Activated effector memory CD4-positive, alpha-beta T cell treated with Interleukin-2 at 50 U/mL for 16 hours (primary cell): ENCODE measurements at places on chromosomes 5 and 9.
A peak's percentile ranks its signal among the peaks of the same experiment; 100 is the strongest.

GRCh38 chr5:56985936-56986625 lies 34.2 kb upstream of the MIER3 start:
- DNase-seq = no peak

DNA sequence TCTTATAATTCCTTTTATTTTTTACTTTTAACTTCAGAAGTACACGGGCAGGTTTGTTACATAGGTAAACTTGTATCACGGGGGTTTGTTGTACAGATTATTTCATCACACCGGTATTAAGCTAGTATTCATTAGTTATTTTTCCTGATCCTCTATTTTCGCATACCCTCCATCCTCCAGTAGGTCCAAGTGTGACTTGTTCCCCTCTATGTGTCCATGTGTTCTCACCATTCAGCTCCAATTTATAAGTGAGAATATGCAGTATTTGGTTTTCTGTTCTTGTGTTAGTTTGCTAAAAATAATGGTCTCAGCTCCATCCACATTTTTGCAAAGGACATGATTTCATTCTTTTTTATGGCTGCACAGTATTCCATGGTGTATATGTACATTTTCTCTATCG lies 43.1 kb upstream of the IFNE start:
- DNase-seq = no peak

DNA sequence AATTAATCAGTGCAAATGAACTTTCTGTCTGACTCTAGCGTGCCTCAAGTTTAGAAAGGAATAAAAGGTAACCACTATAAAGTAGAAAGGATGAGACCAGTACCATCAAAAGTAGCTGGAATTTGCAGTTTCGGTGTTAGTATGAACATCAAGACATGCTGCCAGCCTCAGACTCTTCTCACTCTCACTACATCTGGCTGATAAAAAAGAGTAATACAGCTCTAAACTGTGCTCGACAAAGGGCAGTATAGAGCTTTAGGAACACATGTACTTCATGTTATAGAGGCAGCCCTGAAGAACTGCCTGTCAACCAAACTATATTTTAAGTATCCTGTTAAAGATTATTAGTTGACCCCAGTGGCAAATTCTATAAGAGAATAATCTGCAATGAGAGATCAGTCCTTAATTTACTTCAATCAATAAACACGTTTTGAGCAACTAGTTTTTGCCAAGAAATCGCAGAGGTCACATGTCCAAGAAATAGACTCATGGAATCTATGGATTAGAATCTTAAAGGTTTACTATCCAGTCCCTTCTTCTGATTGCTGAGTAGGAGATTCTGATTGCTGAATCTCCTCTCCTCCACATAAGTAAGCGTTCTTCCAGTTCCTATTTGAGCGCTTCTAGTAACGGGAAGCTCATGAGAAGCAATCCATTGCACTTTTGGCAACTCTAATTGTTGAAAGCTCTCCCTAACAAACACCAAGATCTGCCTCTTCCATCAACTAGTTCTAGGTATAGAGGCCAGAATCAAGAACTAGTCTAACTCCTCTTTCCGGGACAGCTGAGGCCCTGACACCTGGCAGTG lies 941 bp downstream of the XPA start:
- DNase-seq = no peak

DNA sequence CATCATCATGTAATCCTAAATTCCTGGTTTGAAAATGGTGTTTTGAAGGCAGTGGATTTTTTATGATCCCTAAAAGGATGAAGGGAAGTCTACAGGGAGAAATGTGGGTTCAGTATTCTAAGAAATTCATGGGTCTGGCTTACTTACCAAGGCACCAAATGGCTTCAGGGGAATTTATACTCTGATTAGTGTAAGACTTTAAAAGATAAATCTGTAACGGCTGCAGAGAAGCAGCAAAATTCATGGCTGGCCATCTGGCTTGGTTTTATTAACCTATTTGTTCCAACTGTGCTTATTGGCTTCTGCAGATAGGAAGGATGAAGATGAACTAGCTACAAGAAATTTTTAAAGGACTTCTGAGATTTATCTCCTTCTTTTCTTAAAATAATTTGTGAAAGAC lies 222.8 kb downstream of the TENT4A start:
- no peak for DNase-seq

DNA sequence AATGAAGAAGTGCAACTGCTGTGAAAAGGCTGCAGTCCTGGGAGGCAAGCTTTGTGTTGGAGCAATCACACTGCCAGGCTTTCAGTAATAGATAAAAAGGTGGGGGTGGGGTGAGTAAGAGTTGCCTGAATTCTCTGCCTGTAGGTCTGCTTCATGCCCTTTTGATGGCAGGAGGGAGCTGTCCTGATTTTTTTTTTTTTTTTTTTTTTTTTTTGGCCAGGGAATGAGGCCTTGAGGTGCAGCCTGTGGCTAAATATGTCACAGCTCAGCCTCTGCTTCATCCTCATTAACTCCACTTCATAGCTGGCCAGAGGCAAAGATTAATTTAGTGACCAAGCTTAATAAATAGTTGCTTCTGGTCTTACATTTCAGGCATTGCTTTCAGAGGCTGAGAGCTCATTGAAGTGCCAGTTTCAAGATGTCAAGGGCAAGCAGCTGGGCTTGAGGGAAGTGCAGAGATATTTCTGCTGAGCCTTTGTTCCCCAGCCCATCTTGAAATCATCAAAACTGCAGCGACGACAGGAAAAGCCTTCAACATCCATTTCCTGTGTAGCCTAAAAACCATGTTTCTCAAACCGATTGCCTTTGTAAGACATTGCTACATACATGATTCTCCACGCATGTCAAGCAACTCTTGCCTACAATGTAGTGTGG lies 134.7 kb downstream of the MACIR start:
- DNase-seq = no peak

GRCh38 chr9:111253742-111254437 lies 76.1 kb downstream of the OR2K2 start:
- DNase-seq = no peak

DNA sequence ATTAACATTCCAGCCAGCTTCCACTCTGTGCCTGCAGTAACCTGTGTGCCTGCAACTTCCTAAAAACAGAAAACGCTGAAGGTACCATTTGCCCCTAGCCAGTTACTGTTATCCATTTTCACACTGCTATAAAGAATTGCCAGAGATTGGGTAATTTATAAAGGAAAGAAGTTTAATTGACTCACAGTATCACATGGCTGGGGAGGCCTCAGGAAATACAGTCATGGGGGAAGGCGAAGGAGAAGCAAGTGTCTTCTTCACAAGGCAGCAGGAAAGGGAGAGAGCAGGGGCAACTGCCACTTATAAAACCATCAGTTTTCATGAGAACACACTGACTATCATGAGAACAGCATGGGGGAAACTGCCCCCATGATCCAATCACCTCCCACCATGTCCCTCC lies 31.2 kb downstream of the PTCD2 start:
- DNase-seq = no peak

DNA sequence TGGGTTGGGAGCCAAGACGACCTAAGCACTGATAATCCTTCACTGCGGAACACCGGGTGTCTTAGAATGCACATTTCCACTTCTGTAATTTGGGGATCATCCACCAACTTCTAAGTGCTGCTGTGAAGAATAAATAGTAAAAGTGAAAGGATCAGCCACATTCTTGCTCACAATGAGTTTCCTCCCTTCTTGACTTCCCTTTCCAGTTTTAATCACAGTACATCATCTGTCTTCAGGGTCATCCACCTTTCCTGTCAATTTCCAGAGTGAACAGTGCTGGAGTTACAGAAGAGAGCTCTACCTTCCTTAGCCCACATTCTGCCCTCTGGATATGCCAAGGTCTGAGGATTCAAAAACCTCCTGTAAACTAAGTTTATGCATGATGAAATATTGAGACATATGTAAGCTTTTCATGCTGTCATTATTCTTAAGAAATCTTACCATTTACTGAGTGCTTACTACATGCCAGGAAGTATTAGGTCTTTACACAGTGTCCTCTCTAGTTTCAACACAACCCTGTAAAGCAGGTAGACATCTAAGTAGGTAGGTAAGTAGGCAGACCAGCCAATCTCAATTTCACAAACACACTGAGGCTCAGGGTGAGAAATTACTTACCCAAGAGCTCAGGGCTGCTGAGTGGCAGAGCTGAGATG lies 105.2 kb downstream of the CDK5RAP2 start:
- DNase-seq = no peak

DNA sequence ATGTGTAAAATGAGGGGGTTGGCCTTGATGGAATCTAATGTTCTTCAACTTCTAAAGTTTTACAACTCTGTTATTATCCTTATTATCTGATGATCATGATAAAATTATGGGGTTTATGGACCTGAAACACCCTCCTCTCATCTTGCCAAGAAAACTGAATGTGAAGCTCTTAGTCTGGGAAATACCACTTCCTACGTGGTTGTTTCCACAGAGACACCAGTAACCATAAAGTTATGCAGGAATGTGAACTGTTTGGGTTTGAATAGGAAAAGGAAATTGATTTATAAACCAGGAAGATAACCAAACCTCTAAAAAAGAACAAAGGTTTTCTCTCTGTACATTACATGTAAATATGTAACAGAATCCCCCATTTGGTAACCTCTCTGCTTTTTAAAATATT lies 28.3 kb upstream of the RAI14 start:
- no peak for DNase-seq

DNA sequence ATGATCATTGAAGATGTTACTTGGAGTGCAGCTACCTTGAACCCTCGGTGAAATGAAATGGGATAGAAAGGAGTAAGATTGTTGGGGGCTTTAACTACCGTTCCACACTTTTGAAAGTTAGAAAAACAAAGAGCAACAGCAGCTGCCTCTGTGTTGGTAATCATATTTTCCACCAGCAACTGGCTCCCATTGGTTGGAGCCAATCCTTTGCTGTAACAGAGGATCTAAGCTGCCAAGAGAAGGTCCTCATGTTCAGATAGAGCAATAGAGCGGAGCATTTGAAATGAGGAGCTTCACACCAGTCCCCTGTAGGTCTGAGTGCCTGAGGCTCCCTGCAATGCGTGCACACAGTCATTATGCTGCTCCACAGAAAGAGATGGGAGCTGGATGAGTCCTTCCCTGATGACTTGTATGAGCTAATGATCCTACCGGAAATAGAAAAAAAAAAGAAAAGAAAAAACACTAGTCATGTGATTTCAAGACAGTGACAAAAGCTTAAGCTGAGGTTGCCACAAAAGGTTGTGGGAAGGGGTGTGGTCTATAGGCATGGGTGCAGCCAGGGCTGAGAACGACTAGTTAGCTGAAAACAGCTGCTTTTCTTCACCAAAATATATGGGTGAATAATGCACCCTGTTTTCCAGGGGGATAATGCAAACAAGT lies 300.7 kb downstream of the MLLT3 start:
- peak; percentile 21 for DNase-seq

- no peak for DNase-seq
These were observed 70.9 kb upstream of the STXBP1 start for GRCh38 chr9:127541176-127541575.

GRCh38 chr9:129290606-129291005 lies 112.5 kb upstream of the IER5L start:
- no peak for DNase-seq

DNA sequence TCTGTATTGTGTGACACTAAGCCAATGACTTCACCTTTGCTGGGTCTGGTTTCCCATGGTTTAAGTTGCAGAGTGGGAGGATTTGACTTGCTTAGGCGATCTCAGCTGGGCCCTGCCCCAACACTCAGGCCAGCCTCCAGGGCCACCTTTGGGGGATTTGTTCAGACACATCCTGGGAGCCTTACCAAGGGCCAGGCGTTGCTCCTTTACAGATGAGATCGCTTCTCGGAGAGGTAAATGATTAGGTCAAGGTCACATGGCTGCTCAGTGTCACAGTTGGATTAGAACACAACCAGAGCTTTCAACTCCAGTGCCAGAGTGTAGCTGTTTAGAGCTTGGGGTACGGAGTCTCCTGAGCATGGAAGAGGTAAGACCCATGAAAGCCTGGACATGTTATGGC lies 57.5 kb downstream of the COL27A1 start:
- no peak for DNase-seq

DNA sequence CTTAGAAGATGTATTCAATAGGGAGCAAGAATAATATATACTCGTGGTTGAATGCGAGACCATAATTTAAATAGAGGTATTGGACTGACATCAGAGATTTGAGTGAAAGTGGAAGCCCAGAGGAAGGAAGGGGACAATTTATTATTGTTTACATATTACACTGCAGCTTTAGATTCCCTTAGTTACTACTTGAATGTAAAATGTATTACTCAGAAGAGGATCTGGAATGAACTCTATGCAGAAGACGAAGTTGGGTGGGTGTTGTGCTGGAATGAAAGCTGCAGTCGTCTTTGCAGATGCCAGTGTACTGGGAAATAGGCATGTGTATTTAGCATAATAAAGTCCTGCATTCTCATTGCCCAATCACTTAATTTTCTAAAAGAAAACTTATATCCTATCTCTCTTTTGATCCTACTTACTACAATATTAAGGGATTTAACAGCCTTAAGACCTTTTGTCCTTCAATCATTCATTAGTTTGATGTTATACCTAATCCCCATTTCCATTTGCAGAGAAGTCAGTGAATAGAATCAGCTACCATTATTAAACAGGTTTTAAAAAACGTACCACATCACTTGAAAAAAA lies 570.7 kb upstream of the WWC1 start:
- DNase-seq = no peak

- DNase-seq = no peak
These were observed 171.1 kb downstream of the DOCK2 start for GRCh38 chr5:169808118-169808581.

- no peak for DNase-seq
These were observed 253.9 kb downstream of the SH3GL2 start for GRCh38 chr9:17832812-17833211.

DNA sequence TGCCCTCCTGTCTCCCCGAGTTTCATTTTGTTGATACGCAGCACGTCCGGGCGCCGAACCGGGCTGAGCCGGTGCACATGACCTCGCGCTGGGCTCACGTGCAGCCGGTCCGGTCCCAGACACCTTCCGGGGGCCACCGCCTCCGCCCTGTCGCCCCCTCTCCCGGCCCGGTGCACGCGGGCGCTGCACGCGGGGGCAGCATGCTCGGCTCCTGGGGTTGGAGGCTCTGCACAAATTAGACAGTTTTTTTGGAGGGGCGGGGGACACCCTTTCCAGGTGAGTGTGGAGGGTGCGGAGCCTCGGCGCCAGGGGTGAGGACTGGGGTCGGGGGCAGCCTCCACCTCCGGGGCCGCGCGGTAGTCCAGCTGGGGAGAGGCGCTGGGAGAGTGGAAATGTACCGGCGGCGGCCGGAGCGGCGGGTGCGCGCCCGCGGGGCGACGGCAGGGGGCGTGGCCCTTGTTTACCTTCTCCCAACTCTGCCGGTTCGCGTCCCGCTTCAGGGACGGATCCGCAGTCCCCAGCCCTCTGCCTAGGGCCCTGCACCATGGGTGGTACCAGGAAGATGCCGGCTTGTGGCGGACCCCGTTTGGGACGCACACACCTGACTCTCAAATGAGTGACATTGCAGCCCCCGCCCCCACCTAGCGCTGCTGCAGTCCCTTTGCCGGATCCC lies 1.1 kb downstream of the JADE2 start:
- DNase-seq = peak; percentile 56
